ENCODE measurements at places on chromosomes 7 and 10. TPM values are rescaled to one million over a fixed set of nuclear protein-coding genes. Genes with fewer than 3 reads are reported as not detected.

ANKRD30A gene
- not detected for total RNA-seq

TMEM130 gene
- not detected for total RNA-seq

FXYD4 gene
- not detected for total RNA-seq

TMEM60 gene
- 20.6 TPM for total RNA-seq

Measured in foreskin keratinocyte (primary cell).